CMK (cell line): ENCODE measurements at places on chromosomes 5 and 9.

DNA sequence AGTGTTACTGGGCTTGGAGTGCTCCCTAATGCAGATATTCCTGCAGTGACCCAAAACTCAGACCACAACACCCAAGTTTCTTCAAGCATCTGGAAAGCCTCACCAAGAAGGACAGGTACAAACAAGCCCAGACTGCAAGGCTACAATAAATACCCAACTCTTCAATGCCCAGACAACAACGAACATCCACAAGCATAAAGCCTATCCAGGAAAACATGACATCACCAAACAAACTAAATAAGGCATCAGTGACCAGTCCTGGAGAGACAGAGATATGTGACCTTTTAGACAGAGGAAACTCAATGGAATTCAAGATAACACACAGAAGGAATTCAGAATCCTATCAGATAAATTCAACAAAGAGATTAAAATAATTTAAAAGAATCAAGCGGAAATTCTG is 605.6 kb downstream of the PDE4D start:
- DNase-seq: no peak

DNA sequence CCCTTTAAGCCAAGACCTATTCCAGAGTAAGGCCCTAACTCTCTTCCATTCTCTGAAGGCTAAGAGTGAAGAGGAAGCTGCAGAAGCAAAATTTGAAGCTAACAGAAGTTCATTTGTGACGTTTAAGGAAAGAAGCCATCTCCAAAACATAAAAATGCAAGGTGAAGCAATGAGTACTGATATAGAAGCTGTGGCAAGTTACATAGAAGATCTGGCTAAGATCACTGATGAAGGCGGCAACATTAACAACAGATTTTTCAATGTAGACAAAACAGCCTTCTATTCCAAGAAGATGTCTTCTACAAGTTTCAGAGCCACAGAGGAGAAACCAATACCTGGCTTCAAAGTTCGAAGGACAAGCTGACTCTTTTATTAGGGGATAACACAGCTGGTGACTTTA is 1143.4 kb downstream of the CDH12 start:
- no peak for DNase-seq

DNA sequence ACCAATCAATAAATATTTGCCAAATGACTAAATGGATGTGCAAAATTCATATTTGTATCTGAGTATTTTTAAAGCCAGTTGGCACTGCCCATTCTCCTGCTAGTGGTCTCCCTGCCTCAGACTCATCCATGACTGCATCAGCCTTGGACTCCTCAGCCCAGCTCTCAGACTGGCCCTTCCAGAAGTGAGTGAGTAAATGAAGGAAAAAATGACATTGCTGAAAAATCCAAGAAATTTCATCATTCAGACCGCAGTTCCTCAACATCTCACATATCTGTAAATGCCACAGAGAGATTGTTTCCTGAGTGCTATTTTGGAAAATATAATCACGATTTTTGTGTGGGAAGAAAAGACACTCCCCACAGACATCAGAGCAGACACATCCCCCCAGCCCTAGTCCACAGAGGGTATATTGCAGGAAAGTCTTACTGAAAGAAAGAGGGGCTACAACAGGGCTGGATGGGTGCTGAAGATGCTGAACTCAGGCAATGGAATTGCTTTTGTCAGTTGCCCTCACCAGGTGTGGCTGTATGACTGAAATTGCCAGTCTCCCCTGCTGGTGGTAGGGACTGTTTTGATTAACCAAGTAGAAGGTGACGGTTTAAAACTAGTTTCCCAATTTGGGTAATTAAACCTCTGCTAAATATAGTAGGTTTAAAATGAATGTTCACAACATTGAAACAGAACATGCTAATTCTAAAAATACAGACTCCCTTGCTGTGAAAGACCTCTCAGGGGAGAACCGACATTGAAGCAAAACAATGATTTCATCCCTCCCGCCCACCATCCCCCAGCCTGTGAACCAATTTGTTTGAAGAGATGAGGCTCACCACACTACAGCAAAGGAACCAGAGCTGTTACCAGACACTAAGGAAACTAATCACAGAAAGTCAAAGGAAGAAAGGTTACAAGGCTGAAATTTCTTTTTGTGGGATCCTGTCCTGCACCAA is 158.8 kb downstream of the DEPDC1B start:
- DNase-seq: no peak

- DNase-seq: no peak
Measured at GRCh38 chr5:52692606-52693005, 95.1 kb upstream of the ITGA1 start.

- no peak for DNase-seq
Measured at GRCh38 chr9:86410281-86410680, 56.1 kb upstream of the TUT7 start.
